H4 (cell line): ENCODE measurements at places on chromosomes 16 and 17.

GRCh38 chr16:57349212-57350031 is 9.2 kb upstream of the CCL22 start:
- DNase-seq = no peak

GRCh38 chr17:2194889-2195335 is 108.7 kb downstream of the SMG6 start:
- DNase-seq = no peak

DNA sequence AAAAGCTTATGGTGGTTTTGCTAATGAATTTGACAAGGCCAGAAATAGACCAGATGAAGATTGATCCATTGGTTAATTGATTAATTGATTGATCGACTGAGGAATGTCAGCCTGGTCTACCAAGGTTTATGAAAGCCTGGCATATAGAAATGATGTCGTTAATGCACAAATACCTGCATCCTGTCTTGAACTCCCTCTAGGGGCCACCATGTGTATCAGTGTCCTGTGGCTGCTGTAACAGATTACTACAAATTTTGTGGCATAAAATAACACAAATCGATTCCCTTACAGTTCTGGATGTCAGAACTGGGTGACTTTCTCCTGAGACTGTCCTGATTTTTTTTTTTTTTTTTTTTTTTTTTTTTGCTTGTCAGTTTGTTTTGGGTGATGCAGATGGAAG is 553.2 kb downstream of the MAF start:
- DNase-seq = no peak

- no peak for DNase-seq
These were observed 7.5 kb upstream of the NOS2 start for GRCh38 chr17:27807567-27808470.

DNA sequence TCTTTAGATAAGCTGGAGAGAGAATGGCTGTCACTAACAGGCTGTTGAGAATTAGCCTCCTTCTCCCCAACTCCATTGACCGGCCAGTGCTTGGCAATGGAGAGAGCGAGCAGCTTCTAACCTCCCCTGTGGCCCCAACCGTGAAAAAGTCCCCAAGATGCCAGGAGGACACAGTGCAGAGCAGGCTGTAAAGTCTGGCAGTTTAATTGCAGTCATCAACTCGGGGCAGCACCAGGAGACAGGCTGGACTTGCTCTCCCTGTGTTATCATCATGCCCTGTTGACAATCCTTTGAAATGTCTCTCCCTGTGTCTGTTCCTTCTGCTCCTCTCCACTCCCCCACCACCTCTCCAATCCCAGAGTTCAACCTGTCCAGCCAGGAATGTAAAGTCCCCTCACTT is 705 bp upstream of the CDRT4 start:
- no peak for DNase-seq

DNA sequence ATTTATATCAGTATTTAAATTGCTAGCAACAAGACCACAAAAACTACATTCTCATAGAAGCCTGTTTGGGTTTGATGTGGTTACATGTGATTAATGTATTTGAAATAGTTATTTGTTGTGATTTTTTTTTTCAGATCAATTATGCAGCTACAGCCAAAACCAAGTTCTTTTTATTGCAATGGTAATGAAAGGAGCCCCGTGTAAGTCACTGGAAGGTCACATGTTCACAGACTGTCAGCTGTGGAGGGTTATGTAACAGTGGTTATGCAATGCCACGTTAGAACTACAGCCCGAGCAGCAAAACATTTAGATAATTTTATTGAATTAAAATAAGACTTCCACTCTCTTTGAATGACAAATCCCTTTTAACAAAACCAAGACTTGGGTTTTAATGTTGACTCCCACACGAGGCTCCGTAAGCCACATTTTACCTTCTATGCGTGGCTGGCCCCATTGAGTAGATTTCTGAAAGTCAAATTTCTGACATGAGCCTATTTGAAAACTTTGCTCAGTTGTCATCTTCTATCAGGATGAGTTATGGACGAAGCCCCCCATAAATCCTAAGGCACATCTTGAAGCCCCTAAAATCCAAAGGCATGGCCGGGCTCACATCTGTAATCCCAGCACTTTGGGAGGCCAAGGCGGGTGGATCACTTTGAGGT is 41.8 kb upstream of the SEC14L1 start:
- DNase-seq = peak; percentile 64
